NCI-H1694 (cell line): ENCODE measurements at places on chromosomes 7 and 10.

- no peak for DNase-seq
Measured at GRCh38 chr10:96968682-96969423, 136.8 kb downstream of the LCOR start.

DNA sequence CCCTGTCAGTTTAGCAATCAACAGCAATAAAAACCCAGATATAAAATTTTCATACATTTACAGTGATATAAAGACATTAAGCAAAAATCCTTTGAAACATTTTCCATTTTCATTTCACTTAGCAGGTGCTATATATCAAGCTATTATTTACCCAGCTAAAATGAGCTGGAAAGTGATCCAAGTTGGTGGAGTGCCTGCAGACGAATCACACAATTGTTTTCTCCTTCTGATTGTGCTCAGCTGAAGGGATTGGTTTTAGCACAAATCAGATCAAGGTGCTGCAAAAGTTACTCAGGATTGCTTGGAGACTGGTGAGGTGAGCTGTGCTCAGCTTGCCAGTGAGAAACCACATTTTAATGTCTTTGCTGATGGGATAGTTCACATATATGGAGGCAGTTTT lies 138.1 kb downstream of the LRMDA start:
- no peak for DNase-seq

- peak; percentile 41 for DNase-seq
Measured at GRCh38 chr10:100346351-100346764, 675 bp upstream of the SCD start.

DNA sequence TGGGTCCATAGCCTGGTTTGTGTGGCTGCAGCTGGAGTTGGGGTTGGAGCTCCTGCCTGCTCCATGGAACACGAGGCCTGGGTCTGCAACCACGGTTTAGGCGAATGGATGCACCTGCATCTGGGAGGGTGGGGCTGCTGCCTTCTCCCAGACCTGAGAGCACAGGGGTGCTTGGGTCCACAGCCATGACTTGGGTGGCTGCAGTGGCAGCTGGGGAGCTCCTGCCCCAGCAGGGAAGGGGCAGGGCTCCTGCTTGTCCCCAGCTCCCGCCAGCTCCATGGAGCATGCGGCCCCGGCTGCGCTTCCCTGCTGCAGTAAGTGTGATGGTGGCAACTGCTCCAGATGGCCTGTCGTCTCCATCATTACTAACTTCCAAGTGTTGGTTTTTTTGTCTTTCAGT lies 571.1 kb upstream of the LRRN3 start:
- DNase-seq, result no peak

GRCh38 chr7:5872326-5872725 lies 8.3 kb upstream of the OCM start:
- no peak for DNase-seq
